ENCODE measurements at places on chromosomes 6 and 20. TPM values are rescaled to one million over a fixed set of nuclear protein-coding genes. Genes with fewer than 3 reads are reported as not detected.

CST7 gene
- total RNA-seq, result not detected

C6orf163 gene
- total RNA-seq, result 1.4 TPM

GRCh38 chr6:50116390-50116789 is 66.7 kb upstream of the DEFB112 start:
- DNase-seq, result no peak

RRAGD gene
- 0.04 TPM for total RNA-seq
